Ascending aorta (tissue), 2 donors: ENCODE measurements at places on chromosomes 5 and 9.

GRCh38 chr9:119794836-119795235 is 425.6 kb upstream of the BRINP1 start:
- no peaks in the 10 kb centered on the region for H3K36me3 ChIP-seq
- H3K27ac ChIP-seq: no peak overlapping the region
- no peaks in the 10 kb centered on the region for H3K27me3 ChIP-seq
- no peak for DNase-seq

GRCh38 chr5:3049261-3049660 is 297.8 kb upstream of the IRX2 start:
- H3K27me3 ChIP-seq: no peaks in the 10 kb centered on the region
- DNase-seq: no peak
- no peaks in the 10 kb centered on the region for H3K36me3 ChIP-seq
- H3K4me1 ChIP-seq: no peaks in the 10 kb centered on the region
- no peak overlapping the region for H3K4me3 ChIP-seq

DNA sequence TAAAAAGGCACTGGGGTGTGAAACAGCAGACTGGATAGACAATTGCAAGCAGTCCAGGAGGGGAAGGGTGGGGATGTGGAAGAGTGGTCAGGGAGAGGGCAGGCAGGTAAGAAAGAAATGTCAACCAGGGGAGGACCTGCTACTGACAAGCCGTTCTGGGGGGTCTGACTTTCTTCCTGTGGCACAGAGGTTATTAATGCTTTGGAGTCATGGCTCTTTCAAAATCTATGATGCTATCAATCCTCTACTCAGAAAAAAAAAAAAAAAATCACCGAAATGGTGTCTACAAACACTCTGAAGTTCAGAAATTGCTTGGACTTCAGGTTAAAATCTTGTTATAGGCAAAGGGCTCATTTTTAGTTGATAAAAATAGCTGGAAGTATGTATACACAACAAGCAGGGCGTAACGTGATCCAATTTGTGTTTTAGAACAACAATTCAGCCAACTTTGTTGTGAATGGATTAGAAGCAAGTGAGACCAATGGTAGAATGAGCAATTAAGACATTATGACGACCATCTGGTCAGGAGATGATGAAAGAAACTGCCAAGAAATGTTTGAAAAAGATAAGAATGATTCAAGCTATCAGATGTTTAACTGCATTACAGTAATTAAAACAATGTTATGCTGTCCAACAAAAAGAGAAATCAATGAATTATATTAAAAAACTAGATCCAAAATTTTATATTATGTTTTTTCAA is 255.2 kb downstream of the DEPDC1B start:
- no peak overlapping the region for H3K27ac ChIP-seq
- no peaks in the 10 kb centered on the region for H3K4me1 ChIP-seq
- H3K36me3 ChIP-seq: no peaks in the 10 kb centered on the region
- H3K4me3 ChIP-seq: no peak overlapping the region

- no peaks in the 10 kb centered on the region for H3K27me3 ChIP-seq
- no peak overlapping the region for H3K4me3 ChIP-seq
- H3K36me3 ChIP-seq: peaks cover 15% of the 10 kb centered on the region
These were observed 27.0 kb upstream of the TMOD1 start for GRCh38 chr9:97474372-97474925.

DNA sequence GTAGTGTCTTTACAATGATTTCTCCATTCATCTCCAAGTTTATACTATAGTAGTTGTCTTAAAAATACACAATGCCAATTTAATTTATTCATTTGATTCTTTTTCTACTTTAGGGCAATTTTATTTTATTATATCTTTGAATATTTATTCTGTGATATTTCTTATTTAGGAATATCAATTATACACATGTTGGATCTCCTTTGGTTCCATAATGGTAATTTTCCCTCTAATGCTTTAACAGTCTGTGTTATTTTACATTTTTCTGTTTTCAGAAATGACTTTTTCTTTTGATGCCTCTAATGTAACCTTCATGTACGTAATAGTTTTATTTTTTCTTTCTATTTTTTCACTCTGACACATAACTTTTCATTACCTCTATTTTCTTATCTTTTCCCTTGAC is 153.0 kb downstream of the CSNK1G3 start:
- no peaks in the 10 kb centered on the region for H3K27me3 ChIP-seq
- H3K4me3 ChIP-seq: no peak overlapping the region
- no peaks in the 10 kb centered on the region for H3K36me3 ChIP-seq
- no peak overlapping the region for H3K27ac ChIP-seq

GRCh38 chr5:45484781-45485180 is 211.4 kb downstream of the HCN1 start:
- no peaks in the 10 kb centered on the region for H3K27me3 ChIP-seq
- H3K4me1 ChIP-seq: no peaks in the 10 kb centered on the region
- H3K4me3 ChIP-seq: no peak overlapping the region
- H3K36me3 ChIP-seq: no peaks in the 10 kb centered on the region

DNA sequence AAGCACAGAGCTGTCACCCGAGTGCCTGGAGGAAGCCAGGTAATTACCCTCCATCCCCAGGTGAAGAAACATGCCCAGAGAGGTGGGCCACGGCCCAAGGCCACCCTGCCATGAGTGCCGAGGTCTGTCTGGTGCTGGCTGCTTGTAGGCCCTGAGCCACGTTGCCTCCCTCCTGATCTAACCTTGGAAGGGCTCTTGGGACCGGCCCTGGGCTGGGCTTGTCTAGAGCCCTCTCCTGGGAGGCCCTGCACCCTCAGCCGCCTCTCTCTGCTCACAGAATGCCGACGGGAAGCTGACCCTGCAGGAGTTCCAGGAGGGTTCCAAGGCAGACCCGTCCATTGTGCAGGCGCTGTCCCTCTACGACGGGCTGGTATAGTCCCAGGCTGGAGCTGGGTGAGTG is 39.4 kb upstream of the HMCN2 start:
- no peak overlapping the region for H3K4me3 ChIP-seq
- no peak for DNase-seq
- H3K27me3 ChIP-seq: no peaks in the 10 kb centered on the region
- H3K36me3 ChIP-seq: peaks cover 40% of the 10 kb centered on the region

DNA sequence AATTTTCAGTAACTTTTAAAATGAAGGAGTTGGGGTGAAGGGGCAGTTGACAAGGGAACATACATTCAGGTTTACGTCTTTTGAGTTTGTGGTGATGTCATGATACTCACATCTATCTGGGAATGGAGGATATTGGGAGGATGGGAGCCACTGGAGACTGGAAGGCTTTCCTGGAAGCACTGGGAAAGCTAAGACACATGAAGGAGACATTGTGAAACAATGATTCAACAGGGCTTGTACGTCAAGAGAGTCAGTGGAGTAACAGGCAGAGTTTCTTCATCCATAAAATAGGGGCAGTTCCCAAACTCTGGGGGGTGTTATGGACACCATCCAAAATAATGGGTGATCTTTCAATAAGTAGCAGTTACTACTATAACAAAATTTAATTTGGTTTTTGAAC is 572.8 kb downstream of the CCDC171 start:
- no peaks in the 10 kb centered on the region for H3K36me3 ChIP-seq
- H3K27me3 ChIP-seq: no peaks in the 10 kb centered on the region
- H3K4me3 ChIP-seq: no peak overlapping the region

DNA sequence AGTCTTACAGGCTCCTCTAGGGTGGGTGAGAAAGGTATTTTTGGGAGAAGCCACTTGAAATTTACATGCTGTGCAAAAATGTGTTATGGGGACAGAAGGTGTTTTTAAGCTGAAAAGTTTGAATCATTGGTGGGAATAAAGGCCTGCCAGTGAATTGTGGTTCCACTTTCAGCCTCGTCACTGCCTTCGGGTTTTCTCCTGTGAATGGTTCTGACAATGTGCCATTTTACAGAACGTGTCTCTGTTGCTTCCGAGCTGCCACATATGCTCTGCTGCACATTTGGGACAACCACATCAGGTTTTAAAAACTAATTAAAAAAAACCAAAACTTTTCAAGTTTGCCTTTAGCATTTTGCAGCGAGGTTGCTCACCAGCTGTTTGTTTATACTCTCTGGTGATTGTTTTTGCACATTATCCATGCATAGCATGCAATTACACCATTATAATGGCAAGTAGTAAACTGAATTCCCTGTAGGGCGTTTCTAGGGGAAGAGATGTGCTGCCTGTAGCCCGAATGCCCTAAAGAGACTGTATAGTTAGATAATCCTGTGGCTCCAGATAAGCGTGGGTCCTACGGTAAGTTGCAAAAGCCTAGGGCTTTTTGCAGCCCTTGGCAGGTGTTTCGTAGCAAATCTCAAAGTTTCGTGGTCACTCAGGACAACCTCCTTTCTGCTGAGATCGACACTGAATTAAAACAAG is 40.1 kb upstream of the SUB1 start:
- H3K27me3 ChIP-seq: no peaks in the 10 kb centered on the region
- no peak overlapping the region for H3K27ac ChIP-seq
- no peak for DNase-seq
- no peak overlapping the region for H3K4me3 ChIP-seq

DNA sequence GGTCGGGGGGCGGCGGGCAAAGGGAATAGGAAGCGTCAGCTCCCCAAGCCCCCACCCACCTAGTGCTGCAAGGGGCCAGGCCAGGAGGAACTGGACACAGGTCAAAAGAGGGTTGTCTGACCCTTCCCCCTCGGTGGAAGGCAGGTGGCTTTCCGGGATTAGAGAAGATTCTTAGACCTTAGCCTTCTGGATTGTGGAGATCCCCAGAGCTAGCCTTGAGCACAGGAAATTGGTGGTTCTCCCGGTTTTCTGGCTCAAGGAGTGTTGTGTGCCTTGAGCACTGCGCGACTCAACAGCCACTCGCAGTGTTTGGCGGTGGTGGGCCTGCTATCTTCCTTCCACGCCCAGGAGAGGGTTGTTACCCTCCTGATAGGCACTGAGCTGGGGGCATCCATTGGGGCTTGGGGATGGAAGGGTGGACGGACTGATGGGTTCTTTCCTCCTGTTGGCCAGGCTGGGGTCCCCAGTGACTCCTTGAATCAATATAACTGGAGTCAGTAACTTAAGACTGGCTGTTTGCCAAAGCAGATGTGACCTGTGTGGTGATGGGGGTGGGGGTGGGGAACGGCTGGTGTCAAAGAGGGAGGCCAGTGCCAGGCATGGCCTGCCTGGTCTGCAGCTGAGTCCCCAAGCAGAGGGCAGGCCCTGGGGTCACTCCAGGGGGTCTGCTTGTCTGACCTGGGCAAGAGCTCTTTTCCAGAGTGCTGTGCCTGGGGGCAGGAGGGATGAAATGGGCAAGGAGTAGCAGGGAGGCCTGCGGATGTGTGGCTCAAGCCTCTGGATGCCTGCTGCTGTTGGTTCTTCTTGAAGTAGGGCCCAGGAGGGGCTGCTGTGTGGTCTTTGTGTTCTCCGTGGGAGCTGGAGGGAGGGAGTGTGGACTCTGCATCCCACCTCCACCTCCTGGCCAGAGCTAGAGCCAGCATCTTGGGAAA is 2.1 kb downstream of the FGF18 start:
- peaks cover 15% of the 10 kb centered on the region for H3K4me1 ChIP-seq
- H3K4me3 ChIP-seq: no peak overlapping the region
- H3K36me3 ChIP-seq: no peaks in the 10 kb centered on the region
- H3K27me3 ChIP-seq: no peaks in the 10 kb centered on the region
- H3K27ac ChIP-seq: peak overlapping the region; percentile 31
